ENCODE measurements at places on chromosomes 3 and 15.
A peak's percentile ranks its signal among the peaks of the same experiment; 100 is the strongest.

- no peak for DNase-seq
Measured at GRCh38 chr3:197311591-197311990, 13.2 kb upstream of the DLG1 start.

- no peak for DNase-seq
Measured at GRCh38 chr3:142947352-142947751, 16.1 kb downstream of the PAQR9 start.

DNA sequence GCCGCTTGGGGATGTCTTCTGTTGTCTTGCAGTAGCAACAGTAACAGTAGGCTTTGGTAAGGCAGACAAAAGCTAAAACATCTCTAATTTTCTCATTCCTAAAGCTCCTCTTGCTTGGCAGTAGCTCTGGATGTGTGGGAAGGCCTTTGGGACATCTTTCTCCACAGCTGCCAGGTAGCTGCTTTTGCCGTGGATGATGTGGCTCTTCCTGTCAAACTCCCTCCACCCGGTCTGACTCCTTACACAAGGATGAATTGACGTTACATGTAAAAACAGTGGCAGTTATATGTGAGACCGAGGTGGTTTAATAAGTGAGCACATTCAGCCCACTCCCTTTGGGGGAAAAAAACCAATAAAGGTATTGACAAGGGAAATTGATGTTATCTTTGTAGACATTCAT lies 309.1 kb downstream of the TUSC7 start:
- DNase-seq, result no peak

DNA sequence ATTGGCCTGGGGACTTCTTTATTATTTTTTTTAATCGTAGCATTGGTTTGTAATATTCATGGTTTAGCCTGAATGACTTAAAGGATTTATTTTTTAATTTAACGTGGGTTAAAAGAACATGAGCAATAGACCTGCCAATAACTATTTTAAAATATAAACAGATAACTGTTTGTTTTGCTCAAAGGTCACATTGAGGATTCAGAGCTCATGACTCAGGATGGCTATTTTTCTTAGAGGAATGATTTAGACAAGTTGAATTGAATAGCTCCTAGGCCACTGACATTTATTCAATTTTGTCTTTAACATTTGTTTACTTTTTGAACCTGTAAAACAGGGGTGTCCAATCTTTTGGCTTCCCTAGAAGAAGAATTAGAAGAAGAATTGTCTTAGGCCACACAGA lies 68.5 kb downstream of the ITPR1 start:
- no peak for DNase-seq

GRCh38 chr3:190210608-190211007 lies 89.9 kb upstream of the P3H2 start:
- no peak for DNase-seq

GRCh38 chr3:40456279-40456939 lies 730 bp upstream of the RPL14 start:
- no peak for DNase-seq

- no peak for DNase-seq
Measured at GRCh38 chr3:157999246-157999645, 107.0 kb downstream of the SHOX2 start.

DNA sequence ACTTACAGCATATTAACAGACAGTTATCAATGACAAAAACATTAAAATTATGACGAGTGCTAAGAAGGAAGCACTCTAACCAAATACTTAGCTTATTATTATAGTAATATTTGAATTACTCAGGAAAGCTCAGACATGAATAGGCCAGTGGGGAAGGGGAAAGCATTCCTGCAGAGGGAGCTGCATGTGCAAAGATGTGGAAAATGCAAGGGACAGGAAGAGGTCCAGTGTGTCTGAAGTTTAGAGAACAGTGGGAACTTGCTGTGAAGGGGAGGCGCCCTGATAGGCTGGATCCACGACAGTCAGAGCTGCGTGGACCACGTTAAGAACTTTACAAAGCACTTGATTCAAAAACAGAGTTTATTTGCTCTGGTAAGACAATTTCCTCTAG lies 1.2 kb upstream of the SPICE1 start:
- DNase-seq, result peak; percentile 48

DNA sequence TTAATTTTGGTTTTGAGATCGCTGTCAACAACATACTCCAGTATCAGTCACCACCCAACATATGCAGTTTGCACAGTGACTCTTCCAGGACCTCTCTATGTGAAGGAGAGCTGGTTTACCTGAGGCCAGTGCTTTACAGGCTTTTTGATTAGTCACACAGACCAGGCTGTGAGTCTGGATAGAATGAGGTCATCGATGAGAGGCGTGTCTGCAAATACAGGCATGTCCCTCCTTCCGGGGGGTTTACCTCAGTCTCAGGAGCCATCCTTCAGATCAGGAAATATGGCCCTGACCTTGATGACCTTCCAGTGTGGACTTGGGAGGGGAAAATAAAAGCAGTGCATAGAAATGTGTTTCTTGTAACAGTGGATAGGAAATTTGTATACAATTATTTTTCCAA lies 46.9 kb downstream of the KBTBD12 start:
- DNase-seq, result no peak

DNA sequence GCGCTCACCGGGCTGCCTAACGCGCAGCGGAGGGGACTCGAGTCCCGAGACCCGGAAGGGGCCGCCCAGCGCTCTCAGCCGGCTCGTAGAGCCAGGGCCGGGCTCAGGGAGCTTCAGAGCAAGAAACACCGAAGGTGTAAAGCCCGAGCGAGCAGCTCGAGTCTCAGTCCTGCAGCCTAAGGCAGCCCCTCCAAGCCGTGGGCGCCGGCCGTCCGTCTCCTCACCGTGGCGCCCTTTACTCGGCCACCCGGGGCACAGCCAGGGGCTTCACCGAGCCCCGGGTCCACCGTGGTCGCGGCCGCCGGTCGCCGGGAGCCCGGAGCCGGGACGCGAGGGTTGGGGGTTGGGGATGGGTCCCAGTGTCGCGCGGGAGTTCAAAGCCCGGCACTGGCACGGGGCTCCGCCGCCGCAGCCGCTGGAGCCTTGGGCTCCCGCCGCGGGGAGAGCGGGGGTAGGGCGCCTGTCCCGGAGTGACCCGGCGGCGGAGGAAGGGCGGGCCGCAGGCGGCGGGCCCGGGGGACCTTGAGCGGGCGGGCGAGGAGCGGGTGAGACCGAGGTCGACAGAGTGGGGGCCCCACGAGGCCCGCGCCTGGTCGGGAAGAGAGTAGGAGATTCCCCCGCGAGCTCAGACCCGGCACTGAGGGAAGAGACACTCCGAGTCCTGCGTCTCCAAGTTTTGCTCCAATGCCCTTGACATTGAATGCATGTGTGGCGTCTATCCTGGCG lies 26.9 kb upstream of the THRB start:
- DNase-seq, result no peak

DNA sequence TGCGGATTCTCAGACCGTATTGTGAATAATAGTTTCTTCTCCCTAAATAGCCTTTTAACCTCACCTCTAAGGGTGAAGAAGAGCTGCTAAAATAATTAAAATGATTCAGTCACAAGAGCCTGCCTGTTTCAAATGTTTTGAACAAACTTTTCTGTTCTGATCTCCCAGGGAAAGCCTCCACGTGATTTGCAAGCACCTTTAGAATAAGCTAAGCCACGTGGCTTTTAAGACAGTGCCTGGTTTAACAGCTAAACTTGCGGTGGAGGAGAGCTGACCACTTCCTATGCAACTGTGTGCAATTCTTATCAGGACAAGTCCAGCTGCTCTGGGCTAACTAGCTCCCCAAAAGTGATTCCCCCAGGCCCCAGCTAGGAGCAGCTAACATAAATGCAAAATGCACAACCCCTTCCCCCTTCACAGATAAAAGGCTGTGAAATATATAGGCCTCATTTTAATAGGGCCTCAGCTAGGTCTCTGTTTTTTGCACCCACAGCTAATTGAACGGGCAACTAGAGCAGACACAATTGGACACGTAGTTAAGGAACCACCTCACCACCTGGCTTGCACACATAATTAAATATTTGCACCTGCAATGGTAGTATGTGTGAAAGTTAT lies 401.2 kb upstream of the NR2F2 start:
- DNase-seq, result peak; percentile 100

DNA sequence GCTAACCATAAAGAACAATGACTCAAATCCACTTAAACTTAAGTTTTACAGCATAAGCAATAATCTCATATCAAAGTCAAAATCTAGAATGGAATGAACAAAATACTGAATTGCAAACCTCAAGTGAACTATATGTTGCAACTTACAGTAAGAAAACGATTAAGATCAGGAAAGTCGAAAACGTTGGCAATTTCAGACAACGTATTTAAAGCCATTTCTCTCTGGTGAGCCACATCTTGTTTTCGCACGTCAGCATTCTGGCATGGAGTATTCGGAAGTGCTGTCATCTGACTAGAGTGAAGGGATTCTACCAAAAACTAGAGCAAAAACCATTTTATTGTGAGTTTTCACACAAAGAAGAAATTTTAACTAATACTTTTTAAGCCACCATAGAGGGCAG lies 28.5 kb downstream of the ATR start:
- no peak for DNase-seq

DNA sequence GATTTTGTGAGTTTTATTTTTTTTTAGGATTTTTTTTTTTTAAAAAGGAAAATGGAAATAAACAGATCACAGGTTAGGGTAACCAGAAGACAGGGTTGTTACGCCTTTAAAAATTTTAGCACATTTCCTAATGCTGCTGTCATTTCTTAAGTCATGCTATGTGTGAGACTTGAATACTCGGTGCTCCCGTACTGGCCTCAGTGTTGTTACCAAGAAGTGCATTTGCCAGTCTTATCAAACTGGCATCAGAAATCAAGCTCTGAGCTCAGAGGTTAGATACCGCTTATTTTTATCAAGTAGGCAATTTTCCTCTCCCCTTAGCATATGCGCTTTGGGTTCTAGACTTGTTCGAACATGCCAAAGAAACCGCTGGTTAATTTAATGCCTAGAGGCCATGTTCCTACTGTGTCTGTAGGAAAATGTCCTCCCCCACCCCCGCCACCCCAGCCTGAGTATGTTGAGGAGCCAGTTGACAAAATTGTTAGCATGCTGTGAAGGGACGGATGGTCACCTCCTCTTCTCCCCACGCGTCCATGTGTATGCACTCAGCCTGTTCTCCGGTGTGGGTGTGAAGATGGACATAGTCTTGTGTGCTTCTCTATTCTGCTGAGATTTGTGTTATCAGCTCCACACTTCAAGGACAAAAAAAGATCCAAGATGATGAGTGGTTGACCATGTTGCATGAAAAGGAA lies 88.9 kb downstream of the ITPR1 start:
- DNase-seq, result no peak

- no peak for DNase-seq
Measured at GRCh38 chr3:23425410-23425809, 222.3 kb downstream of the UBE2E2 start.

DNA sequence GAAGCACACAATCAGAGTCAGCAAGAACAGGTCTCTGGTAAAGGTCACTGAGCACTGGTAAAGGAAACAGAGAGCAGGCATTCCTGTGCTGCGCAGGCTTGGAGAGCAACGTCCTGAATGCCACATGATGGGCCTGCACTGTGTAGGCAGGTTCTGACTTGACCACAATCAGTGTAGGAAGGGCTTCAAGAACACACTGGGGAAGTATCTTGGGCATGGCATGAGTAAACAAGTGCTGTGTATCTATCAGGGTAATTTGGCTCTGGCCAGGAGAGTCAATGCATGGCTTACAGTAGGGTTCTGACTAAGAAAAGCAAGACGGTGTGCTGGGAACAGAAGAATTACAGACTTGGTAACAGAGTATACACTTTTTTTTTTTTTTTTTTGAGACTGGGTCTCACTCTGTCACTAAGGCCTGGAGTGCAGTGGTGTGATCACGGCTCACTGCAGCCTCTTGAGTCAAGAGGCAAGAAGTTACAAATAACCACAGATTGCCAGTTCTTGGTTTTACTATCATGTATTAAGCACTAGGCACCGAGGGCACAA lies 30.6 kb downstream of the TBC1D2B start:
- DNase-seq, result peak; percentile 77

DNA sequence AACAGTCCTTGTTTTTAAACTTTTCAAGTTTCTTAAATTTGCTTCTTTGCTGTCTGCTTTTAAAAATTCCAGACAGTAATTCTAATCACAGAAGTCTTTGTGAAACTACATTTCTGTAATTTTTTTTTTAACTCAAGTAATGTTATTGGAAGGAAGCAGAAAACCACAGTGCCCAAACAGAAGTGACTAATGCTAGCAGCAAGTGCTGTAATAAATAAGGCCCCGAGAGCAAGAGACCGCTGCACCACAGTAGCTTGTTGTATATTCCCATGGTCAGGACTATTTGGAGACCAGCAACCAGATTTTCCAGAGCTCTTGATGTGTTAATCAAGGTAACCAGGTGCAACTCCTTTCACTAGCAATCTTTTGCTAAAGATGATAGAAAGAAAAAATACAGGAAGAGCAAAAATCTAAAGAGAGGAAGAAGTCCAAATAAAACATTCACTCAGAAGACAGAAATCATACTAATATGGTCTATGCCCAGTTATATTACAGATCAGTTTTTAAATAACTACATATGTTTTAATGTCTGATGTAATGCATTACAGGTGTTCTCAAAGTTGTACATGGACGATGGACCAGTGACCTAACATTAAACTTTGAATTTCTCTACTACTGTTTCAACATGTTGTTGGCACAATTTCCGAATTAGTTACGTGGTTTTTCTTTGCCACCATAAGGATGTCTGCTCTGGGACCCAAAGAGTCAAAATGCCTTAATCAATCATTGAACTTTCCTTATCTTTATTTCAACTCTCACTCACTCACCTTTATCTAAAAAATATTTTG lies 36.4 kb downstream of the WWTR1 start:
- peak; percentile 40 for DNase-seq

DNA sequence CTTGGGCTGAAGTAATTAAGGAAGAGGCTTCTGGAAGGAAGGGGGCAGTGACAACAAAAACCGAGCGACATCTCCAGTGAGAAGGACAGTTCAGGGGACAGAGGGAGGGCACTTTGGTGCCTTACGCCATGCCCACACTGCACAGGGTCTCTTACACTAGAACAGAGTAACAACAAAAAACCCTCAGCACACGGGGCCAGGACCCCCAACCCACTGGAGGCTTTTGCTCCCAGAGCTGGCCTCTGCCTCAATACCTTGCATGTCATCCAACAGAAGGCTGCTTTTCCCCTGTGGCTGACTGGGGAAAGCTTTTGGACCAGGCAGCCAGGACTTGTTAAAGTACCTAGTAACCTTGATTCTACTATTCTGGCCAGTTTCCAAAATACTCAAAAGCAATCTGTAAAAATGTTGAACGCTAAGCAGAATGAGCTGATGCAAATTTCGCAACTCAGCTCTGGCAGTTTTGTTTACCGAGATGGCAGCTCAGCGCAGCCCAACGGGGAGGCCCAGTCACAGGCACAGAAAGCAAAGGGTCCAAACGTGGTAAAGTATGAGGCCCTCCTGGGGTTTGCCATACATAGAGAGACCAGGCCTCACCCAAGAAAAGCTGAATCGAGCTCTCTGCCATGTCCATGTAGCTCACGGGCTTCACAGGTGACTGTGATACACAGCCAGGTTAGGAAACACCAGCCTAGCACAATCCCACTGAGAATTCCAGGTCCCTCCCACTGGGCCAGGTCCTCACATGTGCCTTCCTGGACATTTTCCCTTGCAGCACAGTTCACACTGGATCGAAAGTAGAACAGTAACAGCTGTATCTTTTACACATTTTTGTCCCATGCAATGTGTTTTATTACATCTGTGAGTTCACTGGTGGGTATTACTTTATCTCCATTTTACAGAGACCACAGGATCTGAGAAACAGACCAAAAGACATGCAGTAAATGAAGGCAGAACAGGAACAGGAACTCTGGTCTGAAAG lies 6.0 kb downstream of the CHCHD4 start:
- DNase-seq, result peak; percentile 29
